Fibroblast of upper back skin (primary cell): ENCODE measurements at places on chromosomes 2 and 18.

DNA sequence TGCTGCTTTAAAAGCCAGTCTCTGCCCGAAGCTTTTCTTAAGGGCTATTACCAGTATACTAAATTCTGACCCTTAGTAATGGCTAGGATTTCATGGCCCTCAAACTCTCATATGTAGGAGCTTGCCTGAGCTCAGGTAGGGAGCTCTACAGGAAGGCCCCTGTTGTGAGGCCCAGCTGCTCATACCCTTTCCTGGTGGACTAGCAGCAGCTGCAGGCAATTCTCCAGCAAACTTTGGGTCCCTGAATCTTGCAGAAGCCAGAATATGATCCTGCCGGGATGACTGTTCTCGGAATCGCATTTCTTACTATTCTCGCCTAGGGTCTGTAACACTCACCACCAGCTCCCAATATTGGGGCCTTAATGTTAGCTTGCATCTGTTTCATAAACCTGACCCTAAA, 106.4 kb upstream of the SERTAD2 start:
- no peak for DNase-seq

GRCh38 chr18:40939656-40940515, 1015.1 kb upstream of the PIK3C3 start:
- DNase-seq = no peak

DNA sequence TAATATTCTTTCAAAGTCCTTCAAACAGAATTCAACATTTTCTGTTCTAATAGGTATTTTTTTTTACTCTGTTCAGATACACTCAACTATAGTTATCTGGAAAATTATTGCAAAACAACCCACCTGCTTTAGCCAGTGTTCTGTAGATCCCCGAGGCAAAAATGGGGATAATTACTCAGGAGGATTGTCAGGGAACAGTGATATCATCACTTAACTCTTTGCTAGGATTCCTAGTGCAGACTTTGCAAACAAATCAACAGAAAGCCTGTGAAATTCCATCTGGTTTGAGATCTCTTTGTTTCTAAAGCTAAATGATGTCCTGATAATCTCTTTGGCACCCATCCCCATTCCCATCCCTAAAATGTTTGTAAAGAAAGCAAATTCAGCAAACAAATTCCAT, 413.6 kb upstream of the MEIS1 start:
- DNase-seq = no peak

- peak; percentile 39 for DNase-seq
Measured at GRCh38 chr18:76528477-76529432, 33.7 kb upstream of the ZNF516 start.

- DNase-seq = no peak
Measured at GRCh38 chr2:196262606-196263005, 91.2 kb upstream of the STK17B start.

DNA sequence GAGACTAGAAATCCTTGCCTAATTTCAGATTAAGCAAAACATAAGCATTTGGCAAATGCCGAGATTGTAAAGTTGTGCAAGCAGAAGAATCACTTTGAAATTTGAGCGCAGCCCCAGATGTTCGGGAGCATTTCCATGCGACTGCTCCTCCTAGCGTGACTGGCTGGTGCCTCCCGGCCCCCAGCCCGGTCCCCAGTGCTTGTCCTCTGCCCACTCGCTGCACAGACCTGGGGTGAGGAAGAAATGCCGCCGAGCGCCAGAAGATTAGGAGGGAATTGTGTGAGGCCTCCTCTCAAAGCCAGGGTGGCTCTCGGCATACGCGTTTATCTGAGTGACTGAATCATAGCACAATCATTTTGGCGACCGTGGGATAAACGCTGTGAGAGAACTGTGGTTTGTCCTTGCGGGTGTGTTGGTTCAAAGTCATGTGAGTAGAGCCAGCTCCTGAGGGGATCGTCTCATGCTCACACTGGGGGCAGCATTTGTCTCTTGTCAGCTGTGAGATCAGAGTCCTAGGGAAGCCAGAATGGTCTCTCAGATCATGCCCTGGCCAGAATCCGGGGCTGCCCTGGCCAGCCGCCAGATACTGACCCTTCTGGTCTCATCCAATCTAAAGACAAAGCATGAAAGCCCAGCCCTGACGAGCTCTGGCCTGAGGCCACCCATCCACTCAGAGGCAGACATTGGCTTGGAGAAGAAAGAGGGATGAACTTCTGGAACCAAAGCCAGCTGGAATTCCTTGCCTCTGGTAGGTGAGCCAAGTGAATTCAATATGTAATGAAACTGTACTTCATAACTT, 189.3 kb downstream of the SH3RF3 start:
- peak; percentile 84 for DNase-seq

- DNase-seq = no peak
Measured at GRCh38 chr2:80748592-80748991, 444.0 kb upstream of the LRRTM1 start.

- no peak for DNase-seq
Measured at GRCh38 chr2:159086342-159086741, 117.9 kb downstream of the TANC1 start.

GRCh38 chr2:86275384-86275799, 62.0 kb downstream of the REEP1 start:
- DNase-seq = no peak

DNA sequence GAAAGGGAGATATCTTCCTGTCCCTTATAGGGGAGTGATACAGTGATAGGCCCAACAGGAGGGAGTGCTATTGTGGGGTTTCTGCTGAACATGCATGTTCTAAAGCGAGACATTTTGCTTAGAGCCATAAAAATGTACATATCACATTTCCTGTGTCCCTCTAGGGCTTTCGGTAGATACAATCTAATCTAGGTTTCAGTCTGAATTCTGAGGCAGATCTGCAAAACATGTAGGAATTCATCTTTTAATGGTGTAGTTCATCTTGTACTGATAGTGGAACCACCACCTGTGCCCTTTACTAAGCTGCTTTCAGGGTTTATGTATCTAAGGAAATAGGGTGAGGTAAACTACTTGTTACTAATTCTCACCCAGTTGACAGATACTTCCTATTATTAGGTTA, 73.8 kb downstream of the SPTBN1 start:
- no peak for DNase-seq

DNA sequence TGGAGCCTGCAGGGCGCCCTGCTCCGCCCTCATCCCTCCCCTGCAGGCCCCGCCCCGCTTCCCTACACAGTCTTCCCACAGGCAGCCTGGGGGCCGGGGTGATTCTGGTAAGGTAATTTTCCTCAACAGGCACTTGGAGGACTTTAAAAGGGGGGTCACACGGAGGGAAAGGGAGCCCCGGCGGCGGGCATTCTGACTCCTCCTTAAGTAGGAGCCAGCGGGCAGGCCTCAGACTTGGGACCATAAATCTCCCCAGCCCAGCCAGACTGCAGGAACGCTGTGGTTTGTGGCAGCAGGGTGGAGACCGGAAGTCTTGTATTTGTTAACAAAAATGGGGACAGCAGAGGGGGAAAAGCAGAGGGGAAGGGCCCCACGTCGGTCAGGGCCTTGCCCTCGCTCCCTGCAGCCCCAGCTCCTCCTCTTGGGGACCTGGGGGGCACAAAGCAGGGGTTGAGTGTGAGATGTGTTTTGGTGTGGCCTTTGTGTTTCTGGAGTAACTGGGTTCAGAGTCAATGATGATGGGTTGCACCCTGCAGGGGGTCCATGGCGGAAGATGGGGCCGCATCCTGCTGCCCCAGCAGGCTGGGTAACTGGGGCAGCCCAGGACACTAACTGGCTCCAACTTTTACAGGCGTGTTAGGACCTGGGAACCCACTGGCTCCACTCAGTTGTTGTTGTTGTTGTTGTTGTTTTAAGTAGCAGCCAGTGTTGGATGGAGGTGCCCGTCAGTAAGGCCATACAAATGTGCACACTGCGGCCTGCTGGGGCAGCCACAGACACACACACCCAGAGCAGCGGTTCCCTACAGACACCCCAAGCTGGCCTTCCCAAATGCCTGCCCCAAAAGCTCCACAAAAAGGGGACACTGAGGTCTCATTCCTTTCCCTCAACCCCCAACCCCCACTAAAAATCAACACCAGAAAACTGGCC, 27.7 kb downstream of the SMAD7 start:
- DNase-seq = peak; percentile 95

- no peak for DNase-seq
Measured at GRCh38 chr18:65464361-65464760, 286.5 kb upstream of the CDH7 start.

GRCh38 chr18:58105206-58105887, 61.3 kb downstream of the NEDD4L start:
- DNase-seq = no peak

DNA sequence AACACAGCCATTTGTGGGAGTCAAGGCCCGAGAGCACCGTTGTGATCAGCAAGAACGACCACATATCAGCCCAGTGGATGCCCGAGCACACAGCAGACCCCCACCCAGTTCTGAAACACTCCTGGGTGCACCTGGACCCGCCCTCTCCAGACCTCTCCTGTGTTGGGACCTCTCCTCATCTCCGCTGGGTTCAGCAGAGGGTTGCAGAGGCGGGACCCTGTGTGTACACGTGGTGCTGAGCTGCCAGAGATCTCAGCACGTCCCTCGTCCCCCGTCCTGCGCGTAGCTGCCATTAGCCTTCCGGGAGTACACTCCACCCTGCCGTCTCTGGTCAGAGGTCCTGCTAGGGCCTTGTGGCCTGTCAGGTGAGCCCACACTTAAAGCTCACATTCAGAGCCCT, 51.7 kb downstream of the ADI1 start:
- no peak for DNase-seq

GRCh38 chr18:76619261-76619620, 124.2 kb upstream of the ZNF516 start:
- DNase-seq = peak; percentile 10

DNA sequence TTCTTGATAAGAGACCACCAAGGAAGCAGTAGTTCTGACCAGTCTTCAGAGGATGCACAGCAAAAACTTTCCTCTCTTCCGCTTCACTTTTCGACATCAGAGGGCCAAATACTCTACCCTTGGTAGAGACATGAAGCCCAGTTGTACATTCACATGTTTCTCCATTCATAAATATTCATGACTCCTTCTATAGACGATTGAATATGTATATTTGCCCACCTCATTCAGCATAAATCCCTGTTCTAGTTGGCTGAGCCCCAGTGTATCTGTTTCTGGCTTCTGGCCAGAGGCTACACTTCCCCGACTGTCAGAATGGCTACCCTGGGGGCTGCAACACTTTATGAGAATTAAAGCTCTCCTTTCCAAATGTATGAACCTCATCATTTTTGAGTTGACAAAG, 258.5 kb downstream of the ASXL3 start:
- DNase-seq = no peak

DNA sequence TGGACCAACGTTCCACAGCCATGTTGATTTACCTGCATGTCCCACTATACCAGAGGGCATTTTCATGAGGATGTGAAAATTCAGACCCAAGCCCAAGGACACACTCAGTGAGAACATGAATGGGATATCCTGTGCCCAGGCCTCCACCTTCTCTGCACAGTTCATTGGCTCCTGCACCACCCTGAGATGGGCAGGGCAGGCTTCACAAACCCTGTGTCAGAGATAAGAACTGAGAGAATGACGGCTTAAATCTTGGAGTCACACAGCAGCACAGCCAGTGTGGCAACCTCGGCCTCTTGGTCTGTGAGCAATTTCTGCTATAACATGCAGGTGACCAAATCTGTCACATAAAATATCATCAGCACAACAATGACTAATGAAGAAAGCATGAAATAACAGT, 71.9 kb downstream of the UXS1 start:
- no peak for DNase-seq

GRCh38 chr2:133824869-133825268, 256.6 kb upstream of the NCKAP5 start:
- DNase-seq = no peak

GRCh38 chr18:6855767-6856166, 126.3 kb downstream of the ARHGAP28 start:
- DNase-seq = no peak

DNA sequence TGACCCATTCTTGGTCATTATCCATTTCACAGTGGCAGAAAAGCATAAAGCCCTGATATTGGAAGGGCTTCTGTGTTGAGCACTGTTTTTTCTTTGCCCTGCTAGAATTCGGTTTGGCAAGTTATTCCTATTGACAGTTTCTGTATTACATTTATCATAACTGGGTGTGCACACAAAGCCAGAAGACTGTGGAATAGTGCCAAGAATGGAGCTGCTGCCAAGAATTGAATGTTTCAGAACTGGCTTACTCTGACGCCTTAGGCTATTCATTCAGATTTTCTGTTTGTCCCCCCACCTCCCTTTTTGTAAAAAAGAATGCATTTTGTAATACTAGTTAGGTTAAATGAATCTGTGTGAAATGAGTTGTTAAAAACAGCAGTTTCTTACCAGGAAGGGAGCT, 12.7 kb downstream of the KDM3A start:
- peak; percentile 85 for DNase-seq

DNA sequence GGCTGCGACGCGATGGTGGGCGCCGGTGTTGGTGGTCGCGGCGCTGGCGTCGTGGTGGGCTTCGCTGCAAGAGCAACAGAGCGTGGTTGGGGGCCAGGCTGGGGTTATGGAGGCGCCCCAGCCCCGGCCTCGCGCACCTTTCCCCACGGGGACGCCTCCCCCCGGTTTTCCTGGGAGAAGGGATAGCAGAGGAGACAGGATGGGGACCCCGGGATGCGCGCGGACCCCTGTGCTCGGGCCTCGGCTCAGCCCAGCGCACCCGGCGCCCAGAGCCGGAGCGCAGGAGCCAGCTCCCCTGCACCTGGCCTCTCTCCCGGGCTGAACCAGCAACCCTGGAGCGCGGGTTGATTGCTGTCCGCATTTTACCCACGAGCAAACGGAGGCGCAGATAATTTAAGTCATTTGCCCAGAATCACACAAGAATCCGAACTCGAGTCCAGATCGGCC, 1.0 kb downstream of the CD8A start:
- DNase-seq = no peak

GRCh38 chr2:221573430-221574230, 1.5 kb upstream of the EPHA4 start:
- peak; percentile 81 for DNase-seq

GRCh38 chr2:126661702-126662500, 5.9 kb downstream of the GYPC start:
- no peak for DNase-seq

- DNase-seq = no peak
Measured at GRCh38 chr2:69943843-69944525, 17.4 kb downstream of the ASPRV1 start.

- DNase-seq = no peak
Measured at GRCh38 chr2:23609254-23609653, 224.3 kb downstream of the KLHL29 start.

- DNase-seq = peak; percentile 91
Measured at GRCh38 chr2:176128982-176129796, at the start of gene HOXD8. Gene HOXD8 (plus strand): TSS chr2:176129705. CDS start chr2:176130367, 662 bp downstream.

- DNase-seq = no peak
Measured at GRCh38 chr2:134432435-134432883, 178.6 kb downstream of the MGAT5 start.
